ENCODE measurements at places on chromosomes 1 and 21.
A peak's percentile ranks its signal among the peaks of the same experiment; 100 is the strongest.

- no peak for DNase-seq
Observed at GRCh38 chr21:43361127-43361492, 65.8 kb downstream of the SIK1 start.

- no peak for DNase-seq
Observed at GRCh38 chr1:44500181-44501046, 95.4 kb downstream of the RNF220 start.

GRCh38 chr1:204721373-204722055 is 36.0 kb upstream of the LRRN2 start:
- DNase-seq: no peak

DNA sequence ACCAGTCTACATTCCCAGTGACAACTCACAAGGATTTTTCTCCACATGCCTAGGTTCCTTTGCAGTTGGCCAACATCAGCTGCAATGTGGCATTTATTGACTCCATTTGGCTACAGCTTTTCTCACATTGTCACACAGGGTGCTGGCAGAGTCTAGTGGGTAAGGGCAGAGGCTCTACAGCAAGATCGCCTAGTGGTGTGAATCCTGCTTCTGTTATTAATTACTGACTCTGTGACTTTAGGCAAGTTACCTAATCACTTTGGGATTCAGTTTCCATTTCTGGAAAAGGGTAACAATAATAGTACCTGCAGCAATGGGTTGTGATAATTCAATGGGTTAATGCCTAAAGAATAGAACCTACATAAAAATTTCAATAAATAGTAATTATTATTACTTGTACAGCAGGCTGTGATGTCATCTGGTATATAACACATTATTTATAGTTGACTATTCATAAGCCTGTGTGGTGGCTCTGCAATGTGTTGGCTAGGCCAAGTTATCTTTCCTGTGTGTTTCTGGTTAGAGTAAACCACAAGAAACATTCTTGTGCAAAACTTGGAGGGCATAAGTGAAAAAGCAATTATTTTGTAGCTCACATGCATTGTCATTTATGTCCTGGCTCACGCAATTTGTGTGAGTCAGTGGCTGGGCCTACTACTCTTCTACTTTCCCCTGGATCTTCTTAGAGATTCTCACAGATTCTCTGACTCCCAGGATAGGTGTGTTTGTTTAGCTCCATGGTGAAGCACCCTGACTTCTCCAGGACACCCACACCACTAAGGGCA is 59.5 kb downstream of the PTGS2 start:
- no peak for DNase-seq

DNA sequence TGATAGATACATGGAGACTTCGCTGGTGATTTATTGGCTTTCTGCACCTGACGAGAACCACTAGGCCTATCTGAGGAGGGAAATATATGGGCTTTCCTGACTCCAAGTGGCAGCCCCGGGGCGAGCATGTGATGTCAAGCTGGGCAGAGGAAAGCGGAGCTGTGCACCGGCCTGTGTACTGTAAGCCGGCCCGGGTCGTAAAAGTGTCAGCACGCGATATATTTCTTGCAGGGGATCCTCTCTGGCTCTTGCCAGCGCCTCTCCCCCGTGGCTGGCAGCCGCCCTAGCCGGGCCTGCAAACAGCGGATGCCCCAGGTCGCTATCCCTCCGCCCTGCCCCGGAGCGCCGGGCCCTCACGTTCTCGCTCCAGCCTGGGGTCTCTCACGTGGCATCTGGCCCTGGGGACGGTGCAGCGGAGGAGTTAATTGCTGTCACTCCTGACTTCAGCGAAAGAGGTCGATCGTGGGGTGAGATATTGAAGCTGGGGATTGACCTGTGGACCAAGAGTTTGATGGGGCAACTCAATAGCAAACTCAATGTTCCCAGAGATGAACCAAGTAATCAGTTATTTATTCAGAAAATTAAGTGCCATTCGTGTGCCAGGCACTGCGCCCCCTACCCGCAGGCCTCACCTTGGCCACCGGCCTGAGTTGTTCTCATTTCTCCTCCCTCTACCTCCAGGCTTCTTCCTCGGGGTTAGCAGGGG is 41.0 kb upstream of the HAO2 start:
- no peak for DNase-seq

GRCh38 chr1:232992227-232992626 is 41.8 kb downstream of the NTPCR start:
- DNase-seq: no peak

GRCh38 chr1:49293016-49293415 is 516.3 kb upstream of the BEND5 start:
- DNase-seq: peak; percentile 65

DNA sequence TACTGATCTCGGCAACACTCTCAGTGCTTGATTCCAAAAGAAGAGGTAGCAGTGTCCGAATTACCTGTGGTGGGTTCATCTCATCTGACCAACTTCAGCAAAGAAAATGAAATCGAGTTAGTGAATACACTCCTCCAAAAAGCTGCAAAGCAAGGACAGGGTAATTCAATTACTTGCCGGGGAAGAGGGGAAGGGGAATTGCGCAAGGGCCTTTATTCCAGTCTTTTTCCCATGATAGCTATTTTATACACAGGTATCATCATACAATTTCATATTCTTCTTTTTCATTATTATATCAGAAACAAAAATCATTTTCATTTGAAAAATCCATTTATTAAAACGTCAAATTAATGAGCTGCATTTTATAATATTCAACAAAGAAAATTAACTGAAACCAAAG is 42.9 kb downstream of the UBR4 start:
- DNase-seq: no peak

GRCh38 chr1:233238884-233239431 is 56.6 kb downstream of the PCNX2 start:
- no peak for DNase-seq

DNA sequence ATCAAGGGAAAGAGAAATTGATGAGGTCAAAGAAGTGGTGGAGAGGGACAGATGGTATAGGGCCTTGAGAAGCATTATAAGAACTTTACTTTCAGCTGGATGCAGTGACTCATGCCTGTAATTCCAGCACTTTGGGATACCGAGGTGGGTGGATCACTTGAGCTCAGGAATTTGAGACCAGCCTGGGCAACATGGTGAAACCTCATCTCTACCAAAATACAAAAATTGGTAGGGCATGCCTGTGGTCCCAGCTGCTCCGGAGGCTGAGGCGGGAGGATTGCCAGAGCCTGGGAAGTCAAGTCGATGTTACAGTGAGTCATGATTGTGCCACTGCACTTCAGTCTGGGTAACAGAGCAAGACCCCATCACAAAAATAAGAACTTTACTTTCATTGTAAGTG is 5.7 kb downstream of the TMEM50A start:
- DNase-seq: no peak

DNA sequence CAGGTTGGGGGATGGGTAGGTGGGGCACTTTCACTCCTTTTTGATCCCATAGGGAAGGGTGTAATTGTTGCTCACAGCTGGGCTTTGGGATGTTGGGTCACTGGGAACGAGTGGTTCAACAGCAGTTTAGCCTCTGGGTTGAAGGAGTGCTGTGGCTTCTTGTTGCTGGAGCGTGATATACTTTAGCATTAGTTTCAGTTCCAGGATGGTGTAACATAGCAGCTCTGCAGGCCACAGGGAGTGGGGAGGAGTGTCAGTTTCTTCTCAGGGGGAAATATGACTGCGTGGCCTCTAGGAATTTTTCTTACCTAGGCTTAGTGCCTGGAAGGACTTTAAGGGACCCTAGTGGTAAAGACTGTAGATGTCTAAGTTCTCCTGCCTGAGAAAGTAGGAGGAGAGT is 1105.3 kb upstream of the TMPRSS15 start:
- DNase-seq: no peak

DNA sequence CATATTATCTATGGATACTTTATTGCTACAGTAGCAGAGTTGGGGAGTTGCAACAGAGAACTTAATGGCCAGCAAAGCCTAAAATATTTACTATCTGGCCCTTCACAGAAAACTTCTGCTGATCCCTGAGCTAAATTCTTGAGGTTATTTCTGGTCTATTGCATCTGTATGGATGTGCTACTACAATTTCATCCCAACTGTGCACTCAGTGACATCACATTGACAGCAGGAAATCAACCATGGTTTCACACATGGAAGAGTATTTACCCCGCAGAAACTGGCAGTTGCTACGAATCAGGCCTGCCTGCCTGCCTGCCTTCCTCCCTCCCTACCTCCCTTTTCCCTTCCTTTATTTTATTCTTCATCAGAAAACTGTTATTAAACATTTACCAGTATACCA is 12.1 kb downstream of the CLCA2 start:
- no peak for DNase-seq

GRCh38 chr21:25501462-25501861 is 105.8 kb downstream of the MRPL39 start:
- no peak for DNase-seq

DNA sequence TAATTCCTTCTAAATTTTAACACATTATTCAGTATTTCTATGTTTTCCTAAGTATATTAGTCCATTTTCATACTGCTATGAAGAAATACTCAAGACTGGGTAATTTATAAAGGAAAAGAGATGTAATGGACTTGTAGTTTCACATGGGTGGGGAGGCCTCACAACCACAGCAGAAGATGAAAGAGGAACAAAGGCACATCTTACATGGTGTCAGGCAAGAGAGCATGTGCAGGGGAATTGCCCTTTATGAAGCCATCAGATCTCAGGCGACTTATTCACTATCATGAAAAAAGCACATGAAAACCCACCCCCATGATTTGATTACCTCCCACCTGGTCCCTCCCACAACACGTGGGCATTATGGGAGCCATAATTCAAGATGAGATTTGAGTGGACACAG is 15.6 kb downstream of the GBP5 start:
- no peak for DNase-seq

GRCh38 chr1:8465013-8465412 is 147.1 kb downstream of the SLC45A1 start:
- no peak for DNase-seq

DNA sequence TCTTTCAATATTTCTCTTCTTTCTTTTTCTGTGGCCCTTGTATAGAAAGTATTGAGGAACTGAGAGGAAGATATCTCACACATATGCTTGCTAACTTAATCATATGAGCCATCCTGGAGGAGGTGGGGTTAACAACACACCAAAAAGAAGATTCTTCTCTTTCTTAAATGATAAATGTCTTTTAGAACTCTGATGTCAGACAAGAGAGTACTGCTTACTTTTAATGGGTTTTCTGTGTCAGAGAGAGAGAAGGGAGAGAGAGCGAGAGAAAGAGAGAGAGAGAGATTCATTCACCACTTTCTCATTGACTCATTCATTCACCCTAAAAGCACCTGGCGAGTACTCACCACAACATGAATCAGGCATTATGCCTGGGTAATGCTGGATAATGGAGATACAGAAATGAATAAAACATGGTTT is 250.3 kb upstream of the SGIP1 start:
- no peak for DNase-seq

DNA sequence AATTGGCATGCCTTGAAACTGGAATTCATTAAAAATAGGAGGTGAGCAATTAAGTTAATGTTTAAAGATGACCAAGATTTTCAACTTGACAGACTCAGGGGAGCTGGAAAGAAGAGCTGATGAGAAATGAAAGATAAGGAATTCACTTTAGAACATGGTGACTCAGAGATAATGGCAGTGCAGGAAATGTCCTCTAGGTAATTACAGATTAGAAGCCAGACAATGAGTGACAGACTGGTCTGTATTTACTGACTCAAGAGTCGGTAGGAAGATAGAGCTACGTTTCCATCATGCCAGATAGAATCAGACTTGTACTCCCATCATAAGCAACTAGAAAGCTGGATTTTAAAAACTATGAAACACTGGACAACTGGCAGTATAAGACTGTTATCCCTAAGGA is 151.6 kb downstream of the AJAP1 start:
- DNase-seq: no peak

DNA sequence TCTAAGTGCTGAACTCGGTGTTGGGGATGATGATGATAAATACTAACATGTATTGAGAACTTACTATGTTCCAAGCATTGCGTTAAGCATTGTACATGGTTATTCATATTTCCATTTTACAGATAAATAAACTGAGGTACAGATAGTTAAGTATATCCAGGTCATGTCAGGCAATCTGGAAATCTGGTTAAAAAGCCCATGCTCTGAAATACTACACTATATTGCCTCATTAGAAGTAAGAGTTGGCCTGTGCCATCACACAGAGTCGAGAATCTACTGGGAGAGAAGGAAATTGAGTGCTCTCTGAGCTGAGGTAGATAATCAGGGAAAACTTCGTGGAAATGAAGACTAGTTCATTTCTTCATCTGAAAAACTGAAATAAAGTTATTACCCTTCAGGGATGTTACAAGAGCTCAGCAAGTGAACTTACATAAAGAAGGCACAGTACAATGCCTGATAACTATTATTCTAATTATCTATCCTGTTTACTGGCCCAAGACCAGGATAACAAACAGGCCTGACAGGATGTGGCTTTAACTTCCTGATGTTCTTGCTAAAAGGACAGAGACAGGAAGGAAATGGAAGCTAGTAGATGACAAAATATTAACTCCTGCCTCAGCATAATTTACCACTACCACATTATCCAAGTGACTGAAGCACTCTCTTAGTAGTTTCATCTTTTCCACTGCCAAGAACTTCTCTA is 85.6 kb downstream of the EPS15 start:
- DNase-seq: no peak

- no peak for DNase-seq
Observed at GRCh38 chr1:119766374-119766794, 2.3 kb downstream of the HMGCS2 start.
